ENCODE measurements at places on chromosomes 16 and 17.

- DNase-seq: no peak
These were observed 4.9 kb downstream of the CAPNS2 start for GRCh38 chr16:55571191-55571897.

DNA sequence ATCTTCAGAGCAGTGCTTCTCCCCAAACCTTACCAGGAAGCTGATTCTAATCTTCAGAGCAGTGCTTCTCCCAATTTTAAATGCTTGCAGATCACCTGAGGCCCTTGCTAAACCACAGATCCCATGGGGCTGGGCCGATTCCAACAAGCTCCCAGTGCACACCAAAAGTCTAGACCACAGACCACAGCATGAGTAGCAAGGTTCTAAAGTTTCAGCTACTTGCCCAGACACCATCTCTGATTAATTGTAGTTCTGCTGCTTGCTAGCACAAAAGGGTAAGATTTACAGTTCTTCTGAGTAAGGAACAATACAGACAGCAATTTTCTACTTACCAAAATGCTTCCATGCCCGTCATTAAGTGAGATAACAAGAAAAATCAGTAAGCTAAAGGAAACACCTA lies 12.2 kb downstream of the CLEC3A start:
- DNase-seq: no peak

DNA sequence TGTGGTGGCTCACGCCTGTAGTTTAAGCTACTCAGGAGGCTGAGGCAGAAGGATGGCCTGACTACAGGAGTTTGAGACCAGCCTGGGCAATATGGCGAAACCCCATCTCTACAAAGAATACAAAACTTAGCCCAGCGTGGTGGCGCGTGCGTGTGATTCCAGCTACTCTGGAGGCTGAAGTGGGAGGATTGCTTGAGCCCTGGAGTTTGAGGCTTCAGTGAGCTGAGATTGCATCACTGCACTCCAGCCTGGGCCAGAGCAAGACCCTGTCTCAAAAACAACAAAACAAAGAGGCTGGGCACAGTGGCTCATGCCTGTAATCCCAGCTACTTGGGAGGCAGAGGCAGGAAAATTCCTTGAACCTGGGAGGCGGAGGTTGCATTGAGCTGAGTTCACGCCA lies 7.0 kb upstream of the CSNK1D start:
- no peak for DNase-seq

- no peak for DNase-seq
These were observed 56.1 kb downstream of the IRF8 start for GRCh38 chr16:85954927-85955519.

- peak; percentile 8 for DNase-seq
These were observed 185.4 kb downstream of the ABCC12 start for GRCh38 chr16:47970291-47970931.

DNA sequence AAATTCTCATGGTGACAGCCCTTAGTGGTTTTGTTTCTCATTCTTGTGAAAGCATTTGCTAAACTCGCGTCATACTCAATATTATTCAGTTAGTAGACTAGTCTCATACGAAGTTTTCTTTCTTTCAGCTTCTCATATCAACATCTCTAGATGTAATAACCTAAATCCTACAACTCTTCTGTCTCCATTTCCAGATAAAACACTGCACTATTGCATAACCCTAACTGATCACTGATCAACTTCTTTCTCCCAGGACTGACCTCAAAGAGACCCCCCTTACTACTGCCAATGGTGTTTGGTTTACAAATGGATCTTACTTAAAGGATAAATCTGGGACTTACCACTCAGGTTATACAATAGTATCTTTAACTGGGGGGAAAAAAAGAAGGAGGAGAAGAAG lies 36.3 kb upstream of the TEKT1 start:
- DNase-seq: no peak

GRCh38 chr16:55462241-55462640 lies 16.8 kb upstream of the MMP2 start:
- DNase-seq: no peak

DNA sequence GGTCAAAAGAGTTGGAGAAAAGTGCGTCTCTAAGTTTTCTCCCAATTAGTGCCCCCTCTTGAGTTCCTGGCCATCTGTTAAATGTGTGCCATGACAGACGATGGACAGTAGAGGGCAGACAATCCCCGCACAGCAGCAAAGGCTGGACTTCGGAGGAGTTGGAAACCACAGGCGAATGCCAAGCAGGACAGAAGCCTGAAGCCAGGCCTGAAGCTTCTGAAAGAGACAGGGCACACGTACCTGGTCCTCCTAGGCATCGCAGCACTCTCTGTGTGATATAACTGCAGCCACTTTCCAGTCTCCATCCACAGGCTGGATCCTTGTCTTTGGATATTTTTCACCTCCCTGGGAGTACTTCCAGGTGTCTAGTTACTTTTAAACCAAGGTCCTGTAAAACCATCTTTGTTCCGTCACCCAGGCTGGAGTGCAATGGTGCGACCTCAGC lies 14.5 kb downstream of the C17orf100 start:
- DNase-seq: no peak

GRCh38 chr16:81686391-81687130 lies 92.5 kb upstream of the PLCG2 start:
- DNase-seq: no peak

DNA sequence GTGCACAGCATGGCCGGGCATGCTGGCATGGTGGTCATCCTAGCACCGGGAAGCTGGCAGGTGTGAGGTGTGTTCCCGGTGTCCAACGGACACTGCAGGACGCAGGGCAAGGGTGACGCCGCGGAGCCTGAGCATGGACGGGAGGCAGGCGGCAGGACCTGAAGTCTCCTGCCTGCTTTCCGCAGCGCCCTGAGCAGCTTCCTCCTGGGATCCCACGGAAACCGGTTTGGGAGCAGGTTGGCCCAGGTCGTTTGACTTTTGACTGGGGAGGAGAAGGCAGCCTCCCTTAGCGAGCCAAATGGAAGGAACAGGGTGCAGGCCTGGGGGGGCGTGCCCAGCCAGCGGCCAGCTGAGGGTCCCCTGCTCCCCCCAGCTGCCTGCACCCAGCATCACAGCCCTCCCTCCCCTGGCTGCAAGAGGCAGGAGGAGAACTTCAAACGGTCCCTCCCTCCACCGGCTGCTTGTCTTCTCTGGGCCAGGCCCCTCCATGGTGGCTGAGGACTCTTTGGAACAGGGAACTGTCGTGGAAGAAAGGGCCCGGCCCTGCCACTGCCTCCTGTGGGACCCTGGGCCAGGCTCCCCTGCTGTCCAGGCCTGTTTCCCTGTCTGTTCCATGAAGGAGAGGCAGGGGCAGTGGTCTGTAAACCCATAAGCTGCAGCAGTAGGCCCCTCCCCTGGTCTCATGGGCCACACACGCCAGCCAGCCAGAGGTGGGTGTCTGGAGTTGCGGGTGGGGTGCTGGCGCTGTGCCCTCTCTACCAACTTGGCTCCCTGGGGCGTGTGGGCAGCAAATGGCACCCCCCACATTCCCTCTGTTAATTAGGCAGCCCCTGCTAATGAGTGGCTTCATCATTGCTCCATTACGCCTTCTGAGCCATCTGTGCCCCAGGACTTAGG lies 7.8 kb upstream of the ADGRG1 start:
- DNase-seq: no peak

DNA sequence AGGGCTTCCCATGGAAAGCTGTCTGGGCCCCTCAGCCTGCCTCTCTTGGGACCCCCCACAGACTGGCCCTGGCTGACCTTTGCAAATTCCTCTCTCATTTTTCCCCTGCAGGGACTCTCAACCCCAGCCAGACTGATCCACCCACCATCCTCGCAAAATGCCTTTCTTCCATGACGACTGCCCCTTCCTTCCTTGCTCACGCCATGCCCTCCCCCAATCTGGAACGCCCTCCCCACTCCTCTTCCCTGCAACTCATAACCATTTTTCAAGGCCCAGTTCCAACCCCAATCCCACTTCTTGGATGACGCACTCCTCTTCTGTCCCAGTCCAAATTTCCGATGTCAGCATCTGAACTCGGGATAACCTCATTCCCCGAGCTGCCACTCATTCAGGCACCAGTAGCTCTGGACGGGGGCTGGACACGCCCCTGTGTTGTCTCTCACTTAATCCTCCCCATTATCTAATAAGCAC lies 1.3 kb upstream of the DNAI2 start:
- no peak for DNase-seq

GRCh38 chr16:88437367-88437964 lies 15.6 kb upstream of the ZFPM1 start:
- peak; percentile 60 for DNase-seq

- DNase-seq: peak; percentile 11
These were observed 57.5 kb downstream of the CYB5B start for GRCh38 chr16:69481901-69482341.

DNA sequence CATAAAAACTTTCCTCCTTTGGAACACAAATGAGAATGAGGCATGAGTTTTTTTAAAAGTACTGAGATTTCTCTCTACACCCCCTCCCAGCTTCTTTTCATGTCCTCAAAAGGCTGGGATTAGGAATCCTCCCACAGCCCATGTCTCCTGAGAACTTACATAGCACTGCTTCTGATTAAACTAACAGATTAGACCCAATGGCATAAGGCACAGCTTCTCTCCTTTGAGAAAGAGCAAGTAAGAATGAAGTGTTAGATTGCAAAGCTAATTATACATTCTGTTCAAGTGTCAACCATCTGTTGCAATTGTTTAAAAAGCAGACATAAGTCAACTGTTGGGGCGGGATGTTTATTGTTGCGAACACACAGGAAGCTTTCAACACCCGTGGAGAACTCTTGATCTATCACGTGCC lies 715.1 kb downstream of the CDH11 start:
- DNase-seq: no peak

DNA sequence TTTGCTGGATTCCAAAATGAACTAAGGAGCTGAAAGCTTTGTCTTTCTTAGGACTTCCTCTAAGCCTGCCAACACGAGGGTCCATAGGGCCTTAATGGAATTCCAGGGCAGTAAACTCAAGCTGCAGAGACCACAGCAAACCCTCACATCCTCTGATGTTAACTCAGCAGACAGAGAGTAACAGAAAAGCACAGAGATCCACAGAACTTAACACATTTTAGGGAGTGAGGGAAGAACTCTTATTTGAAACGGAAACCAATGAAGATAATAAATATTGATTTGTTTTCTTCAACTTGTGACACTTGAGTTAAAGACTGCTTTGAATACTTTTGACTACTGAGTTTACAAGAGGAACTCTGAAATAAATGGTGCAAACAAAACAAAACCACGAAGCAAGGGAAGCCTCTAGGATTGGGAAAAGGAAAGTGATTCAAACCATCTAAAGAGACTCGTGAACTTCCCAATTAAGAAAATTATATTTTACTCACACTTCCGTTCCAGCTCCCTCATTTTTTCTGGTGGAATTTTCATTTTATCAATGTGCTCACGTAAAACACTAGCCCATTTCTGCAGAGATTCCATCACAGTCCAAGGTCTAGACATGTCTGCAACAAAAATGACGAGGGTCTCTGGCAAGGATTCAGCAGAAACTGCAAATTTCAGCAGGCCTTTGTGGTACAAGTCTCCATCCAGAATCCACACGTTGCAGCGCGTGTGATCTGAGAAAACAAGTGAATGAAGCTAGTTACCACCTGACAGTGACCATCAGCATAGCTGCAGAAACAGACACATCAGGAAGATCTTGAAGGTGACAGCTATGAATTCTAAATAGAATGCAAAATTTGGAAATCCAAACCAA lies 9.2 kb downstream of the DYNC1LI2 start:
- no peak for DNase-seq

DNA sequence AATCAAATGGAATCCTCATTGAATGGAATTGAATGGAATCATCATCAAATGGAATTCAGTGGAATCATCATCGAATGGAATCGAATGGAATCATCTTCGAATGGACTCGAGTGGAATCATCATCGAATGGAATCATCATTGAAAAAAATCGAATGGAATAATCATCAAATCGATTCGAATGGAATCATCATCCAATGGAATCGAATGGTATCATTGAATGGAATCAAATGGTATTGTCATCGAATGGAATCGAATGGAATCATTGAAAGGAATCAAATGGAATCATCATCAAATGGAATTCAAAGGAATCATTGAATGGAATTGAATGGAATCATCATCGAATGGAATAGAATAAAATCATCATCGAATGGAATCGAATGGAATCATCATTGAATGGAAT lies 619.3 kb downstream of the TP53TG3F start:
- DNase-seq: no peak

DNA sequence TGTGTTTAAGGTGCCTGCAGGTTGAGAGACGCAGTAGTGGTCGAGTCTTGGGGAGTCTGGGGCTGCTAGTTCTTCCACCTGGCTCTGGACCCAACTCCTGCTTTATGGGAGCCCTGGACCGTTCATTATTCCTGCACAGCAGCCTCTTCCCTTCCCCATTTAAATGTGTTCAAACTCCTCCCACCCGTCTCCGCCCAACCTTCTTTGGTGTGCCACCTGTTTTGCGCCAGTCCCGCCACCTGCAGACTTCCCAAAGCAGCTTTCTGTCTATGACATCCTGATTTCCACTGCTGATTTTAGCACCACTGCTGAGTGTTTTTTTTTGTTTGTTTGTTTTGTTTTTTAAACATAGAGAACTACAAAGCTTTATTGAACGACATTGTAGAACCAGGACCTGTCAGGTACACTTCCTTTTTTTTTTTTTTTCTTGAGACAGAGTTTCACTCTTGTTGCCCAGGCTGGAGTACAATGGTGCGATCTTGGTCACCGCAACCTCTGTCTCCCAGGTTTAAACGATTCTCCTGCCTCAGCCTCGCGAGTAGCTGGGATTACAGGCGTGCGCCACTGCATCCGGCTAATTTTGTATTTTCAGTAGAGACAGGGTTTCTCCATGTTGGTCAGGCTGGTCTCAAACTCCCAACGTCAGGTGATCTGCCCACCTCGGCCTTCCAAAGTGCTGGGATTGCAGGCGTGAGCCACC lies 12.8 kb downstream of the ADORA2B start:
- DNase-seq: no peak

DNA sequence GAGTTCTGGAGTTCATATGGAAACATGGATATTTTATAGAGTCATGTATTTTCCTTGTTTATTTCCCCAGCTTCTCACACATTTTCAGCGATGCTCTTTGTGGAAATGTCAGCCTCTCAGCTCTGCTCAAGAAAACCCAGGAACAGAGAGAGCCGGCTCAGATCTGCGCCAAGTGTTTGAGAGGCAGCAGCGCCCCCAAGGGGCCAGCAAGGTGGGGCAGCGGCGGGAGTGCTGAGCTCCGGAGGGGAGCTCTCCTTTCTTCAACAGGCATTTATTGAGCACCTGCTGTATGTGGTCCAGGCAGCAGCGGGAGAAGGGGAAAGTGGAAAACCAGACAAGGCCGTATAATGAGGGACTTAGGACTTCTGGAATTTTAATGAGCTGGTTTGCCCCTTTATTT lies 421.1 kb upstream of the C16orf82 start:
- DNase-seq: no peak
